ENCODE measurements at places on chromosomes 16 and 17. TPM values are rescaled to one million over a fixed set of nuclear protein-coding genes. Genes with fewer than 3 reads are reported as not detected.

Gene PRR11
- 0.61 TPM for total RNA-seq

Gene TP53TG3C
- total RNA-seq = not detected

Gene INCA1
- not detected for total RNA-seq

Gene RNF227
- total RNA-seq = 4.0 TPM

Gene BCL6B
- total RNA-seq = 0.70 TPM

DNA sequence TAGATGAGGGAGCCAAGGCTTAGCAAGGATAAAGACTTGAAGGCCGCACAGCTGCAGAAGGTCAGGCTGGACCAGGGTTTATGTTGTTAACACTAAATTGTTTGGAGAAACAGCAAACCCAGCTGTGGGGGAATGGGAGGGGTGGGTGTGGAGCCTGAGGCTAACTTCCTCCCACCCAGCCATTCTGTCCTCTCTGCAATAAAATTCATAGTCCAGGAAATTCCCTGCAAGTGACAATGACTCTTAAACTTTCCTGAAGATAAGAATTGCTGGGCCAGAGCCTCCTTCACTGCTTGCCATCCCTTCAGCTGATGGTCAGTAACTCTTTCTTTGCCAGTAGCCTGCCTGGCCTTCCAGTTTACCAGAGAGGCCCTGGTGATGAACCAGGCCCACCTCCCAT is 19.4 kb upstream of the ATP5MC1 start:
- H3K4me1 ChIP-seq = no peaks in the 10 kb centered on the region
- H3K4me3 ChIP-seq = no peak overlapping the region
- H3K27me3 ChIP-seq = no peaks in the 10 kb centered on the region
- H3K27ac ChIP-seq = no peak overlapping the region

GRCh38 chr16:83939266-83939855 is 13.7 kb upstream of the OSGIN1 start:
- no peak overlapping the region for H3K27ac ChIP-seq
- no peak for DNase-seq
- no peaks in the 10 kb centered on the region for H3K4me1 ChIP-seq
- H3K27me3 ChIP-seq = no peaks in the 10 kb centered on the region

GRCh38 chr16:14658063-14658462 is 25.3 kb downstream of the BFAR start:
- DNase-seq = no peak
- no peaks in the 10 kb centered on the region for H3K27me3 ChIP-seq
- H3K4me1 ChIP-seq = no peaks in the 10 kb centered on the region
- H3K36me3 ChIP-seq = peaks cover 74% of the 10 kb centered on the region

DNA sequence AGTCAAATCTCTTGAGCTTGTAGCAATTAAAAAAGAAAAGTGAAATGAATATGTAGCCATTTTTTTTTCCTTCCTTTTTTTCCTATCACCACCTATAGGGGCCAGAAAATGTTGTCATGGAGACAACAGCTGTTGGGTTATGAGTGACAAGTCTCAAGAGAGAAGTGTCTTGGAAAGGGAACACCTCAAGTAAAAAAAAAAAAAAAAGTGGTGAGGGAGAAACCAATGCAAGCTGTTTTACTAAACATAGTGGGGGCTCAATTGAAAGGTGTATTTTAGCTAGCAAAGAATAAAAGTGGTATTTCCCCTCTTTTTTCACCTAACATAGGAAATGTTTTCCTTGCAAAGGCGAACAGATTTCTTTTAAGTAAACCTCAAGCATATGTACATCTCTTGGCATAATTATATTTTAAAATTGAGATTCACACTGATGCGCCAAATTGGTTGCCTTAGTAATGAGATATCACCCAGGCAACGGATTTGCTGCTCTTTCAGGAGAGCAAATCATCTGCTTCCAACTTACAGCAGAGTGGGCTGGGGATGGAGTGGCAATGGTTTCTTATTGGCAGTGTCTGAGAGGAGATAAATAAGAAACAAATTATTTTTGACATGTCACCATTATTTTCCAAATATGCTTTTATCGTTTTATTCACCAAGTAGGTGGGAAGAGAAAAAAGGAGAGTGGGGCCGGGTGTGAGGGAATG is 183.6 kb downstream of the MYO1D start:
- no peaks in the 10 kb centered on the region for H3K36me3 ChIP-seq
- no peak for DNase-seq
- no peak overlapping the region for H3K4me3 ChIP-seq
- H3K4me1 ChIP-seq = no peaks in the 10 kb centered on the region

GRCh38 chr17:9212376-9213302 is 191.3 kb downstream of the NTN1 start:
- no peak overlapping the region for H3K4me3 ChIP-seq
- no peaks in the 10 kb centered on the region for H3K27me3 ChIP-seq
- no peaks in the 10 kb centered on the region for H3K36me3 ChIP-seq
- no peaks in the 10 kb centered on the region for H3K4me1 ChIP-seq

DNA sequence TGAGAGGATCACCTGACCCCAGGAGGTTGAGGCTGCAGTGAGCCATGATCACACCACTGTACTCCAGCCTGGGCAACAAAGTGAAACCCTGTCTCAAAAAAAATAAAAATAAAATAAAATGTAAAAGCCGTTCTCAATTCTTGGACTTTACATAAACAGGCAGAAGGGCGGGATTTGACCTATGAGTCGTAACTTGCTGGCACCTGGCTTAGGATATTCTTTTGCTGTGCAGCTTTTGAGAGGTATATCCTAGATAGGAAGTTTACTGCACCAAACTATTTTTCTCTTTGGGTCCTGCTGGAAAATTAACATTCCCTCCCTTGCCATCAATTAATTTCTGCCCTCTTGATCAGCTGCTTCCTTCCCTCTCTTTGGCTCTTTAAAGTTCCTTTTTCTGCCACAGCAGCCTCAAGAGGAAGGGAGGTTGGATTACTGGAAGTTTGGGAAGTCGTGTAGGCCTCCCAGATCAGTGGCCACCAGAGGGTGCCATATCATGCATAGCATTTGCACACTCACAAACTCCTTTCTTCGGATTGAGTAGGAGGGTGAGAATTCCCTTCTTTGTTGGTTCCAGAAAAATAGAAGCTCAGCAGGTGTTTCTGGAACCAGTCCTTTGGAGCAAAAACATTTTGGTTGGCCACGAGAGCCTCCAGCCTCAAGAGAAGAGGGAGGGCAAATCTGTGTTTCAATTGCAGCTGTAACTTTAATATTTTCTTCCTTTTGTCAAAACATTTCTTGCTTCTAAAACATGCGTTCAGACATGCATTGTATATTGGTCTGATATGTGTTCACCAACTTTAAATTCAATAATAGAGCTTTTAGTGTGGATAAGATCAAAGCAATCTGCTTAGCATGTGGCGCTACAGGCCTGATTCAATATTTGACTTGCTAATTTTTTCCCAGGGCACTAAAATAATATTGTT is 147.3 kb downstream of the CCDC182 start:
- no peaks in the 10 kb centered on the region for H3K36me3 ChIP-seq
- H3K27me3 ChIP-seq = no peaks in the 10 kb centered on the region
- H3K4me1 ChIP-seq = peaks cover 53% of the 10 kb centered on the region
- no peak overlapping the region for H3K4me3 ChIP-seq
- DNase-seq = no peak

- DNase-seq = no peak
- no peaks in the 10 kb centered on the region for H3K27me3 ChIP-seq
- H3K36me3 ChIP-seq = no peaks in the 10 kb centered on the region
- no peaks in the 10 kb centered on the region for H3K4me1 ChIP-seq
- H3K4me3 ChIP-seq = no peak overlapping the region
- no peak overlapping the region for H3K27ac ChIP-seq
These were observed 16.3 kb upstream of the CDH15 start for GRCh38 chr16:89155184-89155679.

DNA sequence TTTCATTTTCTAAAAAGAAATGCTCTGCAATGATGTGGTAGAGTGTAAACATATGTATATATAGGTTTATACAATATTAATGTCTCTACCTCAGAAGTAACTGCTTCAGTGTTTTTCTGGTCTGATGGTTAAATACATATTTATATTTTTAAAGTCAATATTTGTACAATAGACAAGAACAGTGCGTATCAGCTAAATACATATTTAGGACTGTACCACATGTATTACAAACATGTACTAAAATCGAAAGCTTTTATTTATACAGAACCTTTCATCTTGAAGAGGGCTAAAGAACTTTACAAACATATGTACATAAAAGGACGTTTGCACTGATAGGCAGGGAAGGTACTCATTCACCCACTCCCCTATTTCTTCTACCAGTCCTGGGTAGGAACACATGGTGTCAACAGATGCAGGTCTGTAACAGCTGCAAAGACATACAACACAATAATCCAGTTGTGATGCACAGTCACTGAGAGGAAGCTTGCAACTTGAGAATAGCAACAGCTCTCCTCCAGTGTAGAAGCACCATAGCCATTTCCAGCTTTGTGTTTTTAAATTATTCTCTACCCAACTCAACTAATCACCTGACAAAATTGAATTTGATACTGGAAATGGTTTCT is 206.9 kb upstream of the C17orf78 start:
- no peak for DNase-seq
- H3K4me1 ChIP-seq = no peaks in the 10 kb centered on the region
- H3K27me3 ChIP-seq = no peaks in the 10 kb centered on the region
- no peak overlapping the region for H3K27ac ChIP-seq
- H3K36me3 ChIP-seq = no peaks in the 10 kb centered on the region
- no peak overlapping the region for H3K4me3 ChIP-seq

DNA sequence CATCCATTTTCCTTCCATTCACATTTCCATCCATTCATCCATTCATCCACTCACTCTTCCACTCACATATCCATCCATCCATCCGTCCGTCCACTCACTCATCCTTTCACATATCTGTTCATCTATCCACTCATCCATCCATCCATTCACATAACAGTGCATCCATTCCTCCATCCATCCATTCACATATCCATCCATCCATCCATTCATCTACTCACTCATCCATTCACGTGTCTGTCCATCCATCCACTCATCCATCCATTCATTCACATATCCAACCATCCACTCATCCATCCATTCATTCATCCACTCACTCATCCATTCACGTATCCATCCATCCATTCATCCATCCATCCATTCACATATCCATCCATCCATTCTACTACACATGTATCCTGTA is 42.6 kb downstream of the SCNN1G start:
- H3K27ac ChIP-seq = no peak overlapping the region
- H3K4me3 ChIP-seq = no peak overlapping the region
- no peaks in the 10 kb centered on the region for H3K4me1 ChIP-seq
- H3K27me3 ChIP-seq = no peaks in the 10 kb centered on the region
- no peaks in the 10 kb centered on the region for H3K36me3 ChIP-seq

GRCh38 chr17:80564545-80564944 is 19.9 kb downstream of the RPTOR start:
- no peaks in the 10 kb centered on the region for H3K36me3 ChIP-seq
- no peak overlapping the region for H3K4me3 ChIP-seq
- DNase-seq = no peak

DNA sequence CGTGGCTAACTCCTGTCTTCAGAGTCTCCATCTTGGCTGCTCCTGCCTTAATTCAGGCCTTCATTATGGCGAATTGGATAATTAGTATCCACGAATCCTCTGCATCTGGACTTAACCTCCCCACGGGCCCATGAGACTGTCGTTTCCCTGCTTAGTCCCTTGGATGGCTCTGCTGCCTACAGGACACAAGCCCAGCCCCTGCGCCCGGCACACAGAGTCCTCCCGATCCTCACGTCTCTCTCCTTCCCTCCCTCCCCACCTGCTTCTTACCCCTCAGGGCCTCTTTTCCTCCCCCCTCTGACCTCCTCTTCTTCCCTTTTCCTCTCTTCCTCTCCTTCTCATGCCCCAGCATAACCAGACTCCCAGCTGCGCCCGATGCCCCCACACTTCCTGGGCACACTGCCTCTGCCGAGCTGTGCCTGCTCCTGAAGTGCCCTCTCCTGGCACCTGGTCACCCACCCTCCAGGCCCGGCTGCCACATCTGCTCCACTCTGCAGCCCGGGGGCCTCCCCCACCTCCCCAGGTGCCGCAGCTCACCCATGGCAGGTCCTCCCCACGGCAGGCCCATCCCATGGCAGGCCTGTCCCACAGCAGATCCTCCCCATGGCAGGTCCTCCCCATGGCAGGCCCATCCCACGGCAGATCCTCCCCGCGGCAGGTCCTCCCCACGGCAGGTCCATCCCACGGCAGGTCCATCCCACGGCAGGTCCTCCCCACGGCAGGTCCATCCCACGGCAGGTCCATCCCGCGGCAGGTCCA is 45.9 kb downstream of the RPH3AL start:
- H3K27ac ChIP-seq = no peak overlapping the region
- no peaks in the 10 kb centered on the region for H3K4me1 ChIP-seq
- DNase-seq = no peak
- H3K27me3 ChIP-seq = no peaks in the 10 kb centered on the region
- no peak overlapping the region for H3K4me3 ChIP-seq
- H3K36me3 ChIP-seq = no peaks in the 10 kb centered on the region

DNA sequence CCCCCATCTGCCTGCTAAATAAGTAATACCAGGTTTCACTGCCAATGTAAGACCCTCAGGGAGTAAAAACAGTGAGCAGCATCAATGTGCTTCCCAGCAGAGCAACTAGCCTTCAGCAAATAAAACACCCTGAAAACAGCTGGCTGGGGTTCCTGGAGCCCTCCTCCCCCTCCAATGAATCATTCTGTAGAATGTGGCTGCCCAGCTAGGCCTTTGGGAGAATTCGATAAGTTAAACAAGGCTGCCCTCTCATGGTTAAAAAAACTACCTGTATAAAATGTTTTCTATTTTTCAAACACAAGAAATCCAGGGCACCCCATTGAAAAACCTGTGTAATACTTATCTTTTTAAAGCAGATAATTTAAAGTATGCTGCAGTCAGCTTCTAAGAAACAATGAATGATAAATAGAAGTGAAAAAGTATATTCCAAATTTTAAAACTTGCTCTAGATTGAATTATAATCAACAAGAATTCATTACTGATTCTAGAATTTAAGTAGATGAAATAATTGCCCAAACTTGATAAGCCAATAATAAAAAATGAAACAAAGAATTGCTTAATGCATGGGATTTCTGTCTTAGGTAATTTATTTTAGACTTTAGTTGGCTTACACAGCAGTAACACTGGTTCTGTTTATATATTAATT is 9.4 kb upstream of the TOM1L1 start:
- no peak overlapping the region for H3K4me3 ChIP-seq
- no peak for DNase-seq
- no peak overlapping the region for H3K27ac ChIP-seq
- H3K27me3 ChIP-seq = no peaks in the 10 kb centered on the region
- no peaks in the 10 kb centered on the region for H3K36me3 ChIP-seq

DNA sequence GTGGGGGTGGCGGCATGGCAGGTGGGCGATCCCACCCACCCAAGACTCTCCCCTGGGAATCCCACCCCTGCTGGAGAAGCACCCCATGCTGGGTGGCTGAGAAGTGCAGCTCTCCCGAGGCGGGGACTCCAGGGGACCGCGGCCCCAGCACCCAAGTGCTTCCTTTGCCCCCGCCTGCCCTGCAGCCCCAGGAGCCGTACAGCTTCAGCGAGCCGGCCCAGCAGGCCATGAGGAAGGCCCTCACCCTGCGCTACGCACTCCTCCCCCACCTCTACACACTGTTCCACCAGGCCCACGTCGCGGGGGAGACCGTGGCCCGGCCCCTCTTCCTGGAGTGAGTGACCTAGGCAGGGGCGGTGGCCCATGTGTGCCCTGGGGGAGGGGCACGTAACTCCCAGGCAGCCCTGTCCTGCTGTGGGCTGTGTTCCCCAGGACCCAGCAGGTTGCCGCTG is 11.7 kb downstream of the GAA start:
- H3K36me3 ChIP-seq = peaks cover 5% of the 10 kb centered on the region
- H3K4me3 ChIP-seq = no peak overlapping the region
- H3K4me1 ChIP-seq = no peaks in the 10 kb centered on the region
- H3K27ac ChIP-seq = no peak overlapping the region
- no peak for DNase-seq
- H3K27me3 ChIP-seq = no peaks in the 10 kb centered on the region

GRCh38 chr17:41442739-41443138 is 2.0 kb upstream of the KRT38 start:
- H3K27ac ChIP-seq = no peak overlapping the region
- no peak overlapping the region for H3K4me3 ChIP-seq
- no peaks in the 10 kb centered on the region for H3K27me3 ChIP-seq
- DNase-seq = no peak
